Fibroblast of the aortic adventitia (primary cell): ENCODE measurements at places on chromosomes 6 and 20.

DNA sequence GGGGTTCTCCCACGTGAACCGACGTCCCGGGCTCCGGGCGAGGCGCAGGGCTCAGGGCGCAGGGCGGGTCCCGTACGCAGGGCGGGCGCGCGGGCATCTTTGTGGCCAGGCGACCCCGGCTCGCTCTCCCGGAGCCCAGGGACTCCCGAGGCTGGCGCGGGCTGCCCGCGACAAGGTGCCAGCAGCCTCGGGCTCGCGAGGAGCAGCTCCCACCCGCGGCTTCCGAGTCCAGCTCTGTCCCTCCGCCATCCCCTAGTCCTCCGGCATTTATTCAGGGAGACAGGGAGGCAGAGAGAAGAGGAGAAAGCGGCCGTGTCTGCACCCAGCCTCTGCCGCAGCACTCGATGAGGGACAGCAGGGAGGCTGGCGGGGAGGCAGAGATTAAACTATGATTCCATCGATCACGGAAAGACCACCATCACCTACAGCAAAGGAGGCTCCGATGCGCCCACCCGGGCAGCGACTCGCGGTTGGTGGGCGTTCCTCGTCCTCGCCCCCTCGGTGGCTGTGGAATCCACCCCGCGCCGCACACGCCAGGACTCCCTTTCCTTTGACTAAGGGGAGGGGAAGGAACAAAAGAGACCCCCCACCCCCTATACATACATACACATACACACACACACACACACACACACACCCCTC, 1.1 kb downstream of the RGS17 start:
- peak; percentile 25 for DNase-seq

DNA sequence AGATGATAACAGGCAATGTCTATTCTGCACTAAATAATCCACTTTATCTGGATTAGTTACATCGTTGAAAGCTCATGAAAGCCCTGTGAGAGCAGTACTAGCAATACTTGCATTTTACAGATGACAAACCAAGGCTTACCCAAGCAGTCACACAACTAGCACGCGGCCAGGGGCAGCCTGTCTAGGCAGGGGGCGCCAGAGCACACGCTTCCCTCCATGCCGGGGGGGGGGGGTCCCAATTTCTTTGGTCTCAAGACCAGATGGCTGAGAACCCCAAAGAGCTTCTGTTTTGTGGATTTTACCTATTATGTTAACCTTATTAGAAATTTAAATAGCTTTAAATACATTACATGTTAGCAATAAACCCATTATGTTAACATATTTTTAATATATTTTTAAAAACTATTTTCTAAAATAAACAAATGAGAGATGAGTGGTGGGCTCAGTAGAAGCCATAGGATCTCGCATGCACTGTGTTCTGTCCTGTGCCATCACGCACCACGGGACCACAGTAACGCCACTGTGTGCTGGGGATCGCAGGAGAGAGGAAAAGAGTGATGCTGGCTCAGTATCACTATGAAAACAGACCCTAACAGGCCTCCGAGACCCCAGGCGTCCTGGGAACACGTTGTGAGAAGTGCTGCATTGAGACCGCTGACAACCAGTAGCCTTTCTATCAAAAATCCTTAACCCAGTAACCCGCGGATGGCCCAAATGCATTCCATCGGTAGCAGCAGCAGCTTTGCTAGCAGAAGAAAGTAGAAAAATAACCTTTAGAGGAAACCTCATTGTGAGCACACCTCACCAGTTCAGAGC, 5.3 kb upstream of the PRR18 start:
- peak; percentile 62 for DNase-seq

- no peak for DNase-seq
Observed at GRCh38 chr6:167152862-167153261, 4.9 kb downstream of the GPR31 start.

GRCh38 chr6:44771647-44772415, 384.3 kb downstream of the CDC5L start:
- no peak for DNase-seq

- peak; percentile 2 for DNase-seq
Observed at GRCh38 chr6:6878887-6879585, 228.7 kb upstream of the RREB1 start.

GRCh38 chr6:91874971-91875370, 1288.1 kb upstream of the MAP3K7 start:
- no peak for DNase-seq

GRCh38 chr20:58435237-58435636, 46.2 kb downstream of the VAPB start:
- no peak for DNase-seq

DNA sequence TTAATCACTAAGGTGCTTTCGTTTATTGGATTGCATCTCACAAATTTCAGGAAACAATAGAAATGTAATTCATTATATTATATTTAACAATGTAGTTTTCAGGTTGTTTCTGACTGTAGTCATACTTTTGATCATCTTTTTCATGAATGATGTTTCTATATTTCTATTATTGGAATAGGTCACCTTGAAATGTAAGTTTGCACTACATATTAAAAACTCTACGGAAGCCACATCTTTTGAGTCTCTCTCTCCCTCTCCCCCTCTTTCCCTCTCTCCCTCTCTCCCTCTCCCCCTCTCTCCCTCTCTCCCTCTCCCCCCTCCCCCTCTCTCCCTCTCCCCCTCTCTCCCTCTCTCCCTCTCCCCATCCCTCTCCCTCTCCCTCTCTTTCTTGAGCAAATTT, 131.3 kb upstream of the FBXL4 start:
- no peak for DNase-seq

- peak; percentile 40 for DNase-seq
Observed at GRCh38 chr20:24303393-24304170, 165.8 kb upstream of the SYNDIG1 start.

DNA sequence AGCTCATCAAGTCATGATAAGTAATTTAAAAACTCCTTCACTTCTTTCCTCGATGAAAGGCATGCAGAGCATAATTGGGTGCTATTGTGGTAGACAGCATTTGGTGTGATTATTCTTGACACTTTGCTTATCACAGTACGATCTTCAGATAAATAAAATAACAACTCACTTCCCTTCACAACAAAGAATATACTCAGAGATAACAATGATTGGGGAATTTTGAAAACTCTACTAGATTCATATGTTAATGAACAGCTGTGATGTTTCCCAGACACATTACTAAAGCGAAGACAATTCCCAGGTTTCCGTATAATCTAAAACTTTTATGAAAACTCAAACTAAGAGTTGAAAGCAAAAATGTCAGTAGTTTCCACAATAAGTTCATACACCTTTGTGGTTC, 670.6 kb upstream of the EPHA7 start:
- no peak for DNase-seq
